Endothelial cell of umbilical vein (primary cell): ENCODE measurements at places on chromosomes 4 and X. TPM values are rescaled to one million over a fixed set of nuclear protein-coding genes. Genes with fewer than 3 reads are reported as not detected.

The MAGEB10 gene
- polyA plus RNA-seq: not detected in 2 replicates

The CNGA1 gene
- polyA plus RNA-seq: not detected in 2 replicates

The NLGN4X gene
- polyA plus RNA-seq: 0.03 TPM in 2 replicates

The PCDH19 gene
- polyA plus RNA-seq: 1.1 and 1.2 TPM in 2 replicates

The C4orf54 gene
- polyA plus RNA-seq: not detected in 2 replicates

The MAGEA10 gene
- not detected in 2 replicates for polyA plus RNA-seq

The NKX6-1 gene
- polyA plus RNA-seq: not detected in 2 replicates

The OCIAD1 gene
- polyA plus RNA-seq: 54.7 and 81.7 TPM in 2 replicates

The PNMA6F gene
- not detected in 2 replicates for polyA plus RNA-seq

The STARD8 gene
- 6.3 and 6.8 TPM in 2 replicates for polyA plus RNA-seq

DNA sequence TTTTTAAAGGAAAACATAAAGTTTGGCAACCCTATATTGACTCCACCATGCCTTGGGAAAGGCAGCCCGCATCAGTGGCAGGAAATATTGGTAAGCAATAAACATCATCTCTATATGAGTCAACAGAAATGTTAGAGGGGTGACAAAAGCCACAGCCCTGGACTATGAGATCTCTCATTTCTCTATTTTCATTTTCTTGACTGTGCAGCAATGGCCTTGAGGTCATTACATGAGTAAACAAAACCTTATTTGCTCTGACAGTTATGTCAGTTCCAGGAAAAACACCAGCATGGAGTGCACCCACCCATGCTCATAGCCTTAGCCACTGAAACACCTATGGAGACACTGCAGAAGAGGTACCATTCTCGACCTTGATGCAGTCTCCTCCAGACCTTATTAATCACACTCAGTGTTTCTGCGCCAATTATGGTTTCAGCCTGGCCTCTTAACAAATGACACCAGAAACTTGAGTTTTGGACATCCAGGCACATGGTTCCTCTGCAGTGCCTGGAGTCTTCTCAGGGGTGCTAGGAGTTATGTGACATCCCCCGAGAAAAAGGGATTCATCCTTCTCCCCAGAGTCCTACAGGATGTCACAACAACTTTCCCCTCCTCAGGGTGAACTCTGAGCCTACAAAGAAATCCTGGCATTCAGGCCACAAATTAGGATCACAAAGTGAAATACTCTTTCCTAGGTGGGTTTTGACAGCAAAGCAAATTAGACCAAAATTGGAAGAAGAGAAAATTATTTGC is 16.0 kb upstream of the HPGD start:
- DNase-seq: no peak

- no peak for DNase-seq
Observed at GRCh38 chr4:8112672-8113071, 45.9 kb downstream of the ABLIM2 start.

GRCh38 chr4:102345795-102346100 is 466 bp upstream of the SLC39A8 start:
- DNase-seq: no peak

DNA sequence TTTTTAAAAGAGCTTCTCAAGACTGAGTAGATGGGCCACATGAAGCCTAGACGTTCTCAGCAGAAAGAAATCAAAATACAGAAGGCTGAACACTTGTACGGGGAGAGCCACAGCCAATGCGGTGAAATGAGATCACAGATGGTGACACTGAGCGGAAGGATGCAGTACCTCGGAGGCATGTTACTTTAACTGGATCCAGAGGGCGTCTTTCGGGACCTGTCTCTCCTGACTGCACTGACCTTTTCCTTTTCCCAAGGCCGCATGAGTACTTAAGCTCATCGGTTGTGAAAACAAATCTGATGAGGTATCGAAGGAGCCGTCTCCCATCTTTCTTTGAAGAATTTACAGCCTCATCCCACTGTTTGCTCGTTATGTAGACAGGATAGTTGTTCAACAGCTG is 32.6 kb downstream of the BEND4 start:
- no peak for DNase-seq

GRCh38 chr4:82745173-82745842 is 53.3 kb downstream of the SCD5 start:
- DNase-seq: no peak

- DNase-seq: peak; percentile 46
Observed at GRCh38 chrX:20362268-20363267, 95.9 kb upstream of the RPS6KA3 start.

- DNase-seq: peak; percentile 65
Observed at GRCh38 chr4:76002176-76002575, 5.1 kb downstream of the CXCL9 start.

DNA sequence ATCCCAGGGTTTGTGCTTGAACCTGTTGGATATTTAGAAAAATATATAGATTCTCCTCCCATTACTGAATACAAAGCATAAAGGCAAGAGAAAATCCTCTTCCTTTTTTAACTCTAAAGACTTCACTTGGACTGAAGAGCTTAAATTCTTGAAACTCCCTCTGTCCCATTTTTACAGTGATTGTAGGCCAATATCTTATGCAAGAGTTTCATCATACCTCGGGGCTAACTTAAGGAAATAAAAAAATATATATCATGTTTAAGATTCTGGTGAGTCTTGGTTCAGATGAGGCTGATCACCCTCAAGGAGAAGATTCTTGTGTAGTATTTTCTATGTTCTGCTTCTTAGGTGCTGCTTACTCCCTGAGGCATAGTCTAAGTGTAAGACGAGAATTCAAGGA is 1449.6 kb downstream of the C4orf33 start:
- DNase-seq: no peak

DNA sequence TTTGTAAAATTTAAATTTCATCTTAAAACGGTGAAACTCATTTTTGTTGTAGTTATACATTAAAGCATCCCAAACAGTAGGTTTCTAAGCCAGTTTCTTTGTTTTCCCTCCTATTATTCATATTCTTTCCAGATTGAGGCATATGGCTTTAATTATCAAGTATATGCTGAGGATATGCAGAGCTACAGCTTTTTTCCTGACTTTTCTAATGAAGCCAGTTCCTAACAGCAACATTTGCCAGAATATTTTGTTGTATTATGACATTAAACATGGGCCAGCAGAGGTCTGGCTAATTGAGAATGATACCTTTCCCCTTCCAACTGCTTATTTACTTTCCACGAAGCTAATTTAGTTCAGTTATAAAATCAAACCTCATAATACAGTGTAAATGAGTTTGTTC is 75.3 kb downstream of the SLIT2 start:
- DNase-seq: no peak

- no peak for DNase-seq
Observed at GRCh38 chr4:72513227-72513626, 55.8 kb downstream of the ADAMTS3 start.

- DNase-seq: no peak
Observed at GRCh38 chr4:17109126-17109525, 210.7 kb upstream of the LDB2 start.

- DNase-seq: no peak
Observed at GRCh38 chr4:16824278-16824806, 74.1 kb downstream of the LDB2 start.

- no peak for DNase-seq
Observed at GRCh38 chr4:128275346-128275745, 12.3 kb downstream of the PGRMC2 start.

DNA sequence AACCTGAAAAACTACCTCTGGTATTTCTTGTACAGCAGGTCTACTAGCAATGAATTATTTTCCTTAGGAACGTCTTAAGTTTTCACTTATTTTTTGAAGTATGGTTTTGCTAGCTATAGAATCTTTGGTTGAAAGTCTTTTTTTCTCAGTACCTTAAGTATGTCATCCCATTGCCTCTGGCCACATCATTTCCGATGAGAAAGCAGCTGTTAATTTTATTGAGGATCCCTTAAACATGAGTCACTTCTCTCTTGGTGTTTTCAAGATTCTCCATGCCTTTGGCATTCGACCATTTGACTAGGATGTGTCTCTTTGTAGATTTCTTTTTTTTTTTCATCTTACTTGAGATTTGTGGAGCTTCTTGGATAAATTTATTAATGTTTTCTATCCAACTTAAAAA is 803.8 kb upstream of the AMOT start:
- no peak for DNase-seq

DNA sequence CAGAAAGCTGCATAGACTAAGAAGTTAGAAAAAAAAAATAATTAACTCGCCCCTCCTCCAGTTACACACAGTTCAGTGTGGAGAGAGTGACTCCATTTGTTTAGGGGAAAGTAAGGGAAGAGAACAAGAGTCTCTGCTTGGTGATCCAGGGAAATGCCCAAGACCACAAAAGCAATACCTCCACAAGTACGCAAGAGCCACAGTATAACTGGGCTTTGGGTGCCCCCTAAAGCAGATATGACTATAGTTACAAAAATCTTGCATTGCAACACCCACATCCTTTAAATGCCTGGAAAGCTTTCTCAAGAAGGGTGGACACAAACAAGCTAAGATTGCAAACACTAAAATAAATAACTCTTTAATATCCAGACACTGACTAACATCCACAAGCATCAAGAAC is 164.2 kb upstream of the NRK start:
- no peak for DNase-seq

GRCh38 chr4:106238820-106239420 is 77.1 kb downstream of the TBCK start:
- peak; percentile 40 for DNase-seq

GRCh38 chr4:166989886-166990285 is 244.4 kb downstream of the SPOCK3 start:
- DNase-seq: no peak

DNA sequence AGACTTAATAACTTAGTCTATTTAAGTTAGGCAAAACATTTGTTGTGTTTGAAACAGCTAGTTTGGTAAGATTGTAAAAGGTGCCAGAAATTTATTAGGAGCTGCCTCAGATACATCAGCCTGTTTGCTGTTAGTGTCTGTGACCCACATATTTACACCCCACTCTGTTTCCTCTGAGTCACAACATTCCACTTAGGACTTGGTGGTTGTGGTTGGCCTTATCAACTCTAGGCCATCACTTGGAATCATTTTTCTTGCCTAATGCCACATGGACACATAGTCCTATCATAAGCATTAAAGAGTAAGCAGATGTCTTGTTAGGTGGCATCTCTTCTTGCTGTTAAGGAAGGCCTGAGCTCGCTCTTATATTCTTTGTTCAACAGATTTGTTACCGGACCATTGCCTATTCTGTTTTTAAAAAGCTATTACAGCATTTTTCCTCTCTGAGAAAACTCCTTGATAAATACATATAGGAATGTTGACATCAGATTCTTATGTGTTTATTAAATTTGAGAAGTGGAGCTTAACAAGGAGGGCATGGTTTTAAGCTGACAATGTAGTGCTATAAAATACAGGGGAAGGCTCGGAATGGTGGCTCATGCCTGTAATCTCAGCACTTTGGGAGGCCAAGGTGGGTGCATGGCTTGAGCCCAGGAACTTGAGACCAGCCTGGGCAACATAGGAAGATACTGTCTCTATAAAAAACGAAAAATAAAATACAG is 51.2 kb upstream of the PGRMC2 start:
- peak; percentile 73 for DNase-seq

DNA sequence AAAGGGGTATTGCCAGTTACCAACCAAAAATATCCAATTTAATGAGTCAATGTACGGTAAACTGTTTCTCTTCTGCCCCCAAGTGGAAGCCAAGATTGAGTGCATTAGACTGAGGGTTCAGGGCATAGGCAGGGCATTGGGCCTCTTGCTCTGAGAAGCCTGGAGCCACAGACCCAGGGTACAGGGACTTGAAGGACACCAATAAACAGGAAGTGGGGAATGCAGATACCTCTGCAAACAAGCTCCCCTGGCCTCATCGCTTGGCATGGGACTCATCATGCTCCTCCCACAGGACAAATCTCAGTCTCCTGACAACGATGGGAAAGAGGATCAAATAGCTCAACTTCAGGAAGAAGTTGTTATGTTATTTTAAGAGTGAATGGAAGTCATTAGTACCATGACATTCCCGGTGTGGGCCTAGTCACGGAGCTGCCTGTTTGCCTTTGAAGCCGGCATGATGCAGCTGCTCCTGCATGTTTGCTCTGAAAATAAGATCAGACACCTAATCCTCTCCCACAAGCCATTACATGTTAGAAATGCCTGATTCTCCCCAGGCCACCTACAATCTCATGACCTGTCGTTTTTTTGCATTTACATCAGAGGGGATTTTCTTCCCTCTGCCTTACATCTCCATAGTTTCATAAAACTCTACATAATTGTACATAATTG is 224.2 kb downstream of the RCHY1 start:
- DNase-seq: no peak

DNA sequence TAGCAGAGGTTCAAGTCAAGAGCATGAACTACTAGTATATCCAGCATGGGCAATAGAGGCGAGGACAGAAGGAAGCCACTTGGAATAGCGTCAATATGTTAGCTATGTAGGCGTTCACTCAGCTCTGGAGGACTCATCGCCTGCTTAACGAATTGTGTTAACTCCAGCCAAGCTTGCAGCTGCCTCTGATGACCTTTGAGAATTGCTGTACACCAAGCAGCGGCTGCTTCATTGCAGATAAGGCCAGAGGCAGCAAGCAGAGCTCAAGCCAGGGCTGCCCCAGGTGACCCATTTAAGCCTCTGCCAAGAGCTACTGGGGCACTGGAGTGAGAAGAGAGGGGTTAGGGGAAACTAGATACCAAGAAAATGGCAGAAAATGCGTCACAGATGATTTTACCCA is 160.2 kb upstream of the IGFBP7 start:
- peak; percentile 90 for DNase-seq
